Immature natural killer cell (primary cell): ENCODE measurements at places on chromosomes 6 and 20. TPM values are rescaled to one million over a fixed set of nuclear protein-coding genes. Genes with fewer than 3 reads are reported as not detected.

SGK2 gene
- polyA plus RNA-seq: not detected

CDSN gene
- not detected for polyA plus RNA-seq

BCAS1 gene
- 0.57 TPM for polyA plus RNA-seq

SLPI gene
- not detected for polyA plus RNA-seq

GMPR gene
- 7.0 TPM for polyA plus RNA-seq
